ENCODE measurements at places on chromosomes 2 and 18. TPM values are rescaled to one million over a fixed set of nuclear protein-coding genes. Genes with fewer than 3 reads are reported as not detected.

DNA sequence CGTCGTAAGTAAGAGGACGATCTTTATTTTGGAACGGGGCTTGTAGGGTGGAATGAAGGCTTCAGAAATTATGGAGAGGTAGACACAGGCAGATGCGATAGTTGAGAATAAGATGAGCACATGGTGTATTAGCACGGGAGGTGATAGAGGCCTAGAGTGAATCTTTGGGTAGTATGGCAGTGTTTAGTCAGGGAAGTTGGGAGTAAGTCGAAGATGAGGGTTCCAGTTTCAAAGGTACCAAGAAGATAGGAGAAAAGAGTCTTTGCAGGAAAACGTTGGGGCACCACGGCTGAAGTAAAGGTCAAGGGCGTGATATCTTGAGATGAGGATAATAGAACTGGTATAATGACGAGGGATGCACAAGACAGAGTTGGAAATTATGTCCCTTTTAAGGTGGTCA is 654 bp downstream of the PIK3C3 start:
- DNase-seq: peak; percentile 11

DNA sequence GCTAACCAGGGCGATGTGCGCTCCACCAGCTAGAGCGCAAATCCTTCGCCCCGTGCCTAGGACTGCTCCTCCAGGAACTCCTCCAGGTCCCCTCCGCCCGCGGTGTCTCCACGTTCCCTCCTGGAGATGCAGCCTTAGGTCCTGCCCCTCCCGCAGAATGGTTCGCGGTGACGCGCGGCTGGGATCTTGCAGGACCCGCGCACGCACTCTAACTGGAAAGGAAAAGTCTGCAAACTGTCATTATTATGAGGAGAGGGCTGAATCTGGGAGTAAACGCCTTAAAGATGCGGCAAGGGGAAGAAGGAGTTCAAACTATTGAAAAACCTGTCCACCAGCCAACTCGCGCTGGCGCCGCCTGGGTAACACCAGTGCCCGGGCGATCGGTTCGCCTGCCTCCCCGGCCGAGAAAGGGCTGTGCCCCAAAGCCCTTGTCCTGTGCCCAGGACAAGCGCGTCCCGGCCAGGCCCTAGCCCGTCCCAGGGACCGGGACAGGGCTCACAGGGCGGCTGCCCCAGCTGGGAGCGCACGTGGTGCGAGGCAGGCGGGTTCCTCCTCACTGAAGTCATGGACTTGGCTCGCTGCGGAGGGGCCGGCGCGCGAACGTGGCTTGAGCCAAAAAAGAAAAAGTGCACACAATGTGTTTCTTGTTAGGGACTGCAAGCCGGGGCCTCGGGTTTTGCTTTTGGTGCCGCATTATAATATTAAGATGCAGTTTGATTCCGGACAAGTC is 5.5 kb upstream of the ID2 start:
- peak; percentile 98 for DNase-seq

- DNase-seq: no peak
These were observed 10.4 kb upstream of the DOCK10 start for GRCh38 chr2:225052703-225053102.

- DNase-seq: peak; percentile 57
These were observed 230.5 kb downstream of the ZNF407 start for GRCh38 chr18:74828200-74828599.

GRCh38 chr2:218360453-218360852 is 3.8 kb downstream of the CATIP start:
- DNase-seq: peak; percentile 58

GRCh38 chr2:38700881-38701458 is 35.1 kb downstream of the GALM start:
- no peak for DNase-seq

DNA sequence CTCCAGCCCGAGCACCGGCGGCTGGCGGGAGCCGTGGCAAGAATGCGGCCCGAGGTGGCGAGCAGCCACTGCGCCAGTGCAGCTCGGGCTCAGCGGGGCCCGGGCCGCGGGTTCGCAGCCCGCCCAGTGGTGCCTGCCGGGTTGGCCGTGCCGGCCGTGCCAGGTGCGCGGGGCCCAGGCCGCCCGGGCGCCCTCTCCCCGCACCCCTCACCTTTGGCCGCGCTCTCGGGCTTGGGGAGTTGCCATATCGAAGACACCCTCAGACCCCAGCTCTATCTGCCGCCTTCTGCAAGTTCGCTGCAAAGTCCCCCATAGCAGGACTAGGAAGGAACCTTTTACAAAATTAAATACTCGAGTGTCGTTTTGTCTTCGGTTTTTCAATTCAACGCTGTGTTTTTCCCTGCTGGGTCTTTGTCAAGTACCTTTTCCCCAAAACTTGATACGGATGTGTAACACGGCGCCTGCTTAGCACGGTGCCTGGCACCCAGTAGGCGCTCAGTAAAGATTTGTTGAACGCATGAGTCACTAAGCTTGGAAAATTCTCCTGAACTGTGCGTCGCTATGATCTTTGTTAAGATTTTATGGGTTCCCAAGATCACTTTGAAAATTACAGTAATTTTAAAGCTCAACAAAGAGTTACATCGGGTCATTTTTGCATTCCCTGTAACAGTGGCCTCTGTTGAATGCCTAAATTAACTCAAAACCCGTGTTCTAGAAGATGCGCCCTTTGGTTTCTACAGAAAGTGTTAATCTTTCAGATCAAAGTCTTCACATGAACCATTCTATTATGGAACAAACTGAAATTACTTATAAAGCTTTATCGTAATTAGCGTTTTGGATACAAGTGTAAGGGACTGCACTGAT is 750 bp downstream of the STRADB start:
- DNase-seq: peak; percentile 41

DNA sequence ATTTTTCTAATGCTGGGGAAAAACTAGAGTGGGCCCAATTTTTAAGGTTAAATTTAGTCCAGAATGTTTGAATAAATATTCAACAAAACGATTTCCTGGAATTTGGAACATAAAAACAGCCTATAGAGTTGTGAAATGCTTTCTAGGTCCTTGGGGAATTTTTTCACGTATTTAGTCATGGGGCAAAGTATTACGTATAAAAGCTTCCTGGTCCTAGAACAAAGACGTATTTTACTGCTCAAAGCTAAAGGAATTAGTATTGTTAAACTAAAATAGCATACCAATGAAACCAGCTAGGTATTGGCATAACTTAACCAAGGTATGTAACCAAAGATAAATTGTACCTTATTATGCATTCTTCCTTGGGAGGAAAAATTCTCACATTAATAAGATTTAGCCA is 1.6 kb downstream of the SESTD1 start:
- DNase-seq: peak; percentile 54

DNA sequence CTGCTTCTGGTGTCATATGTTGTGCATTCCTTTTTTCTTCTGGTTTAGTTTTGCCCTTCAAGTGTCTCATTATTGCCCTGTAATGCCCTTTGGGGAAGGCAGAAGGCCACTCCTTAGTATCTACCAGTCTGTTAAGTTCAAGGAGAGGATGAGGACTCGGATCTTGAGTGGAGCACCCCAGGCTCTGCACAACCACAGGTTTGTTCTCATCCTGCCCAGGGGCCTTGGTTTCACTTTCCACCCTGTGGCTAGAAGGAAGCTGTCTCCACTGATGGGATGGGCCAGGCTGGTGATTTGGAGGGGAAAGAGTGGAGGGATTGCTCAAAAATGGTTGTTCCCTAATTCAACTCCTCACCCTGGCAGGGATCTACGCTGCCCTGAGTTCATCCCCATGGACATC is 30.2 kb upstream of the RAB11FIP5 start:
- DNase-seq: no peak

DNA sequence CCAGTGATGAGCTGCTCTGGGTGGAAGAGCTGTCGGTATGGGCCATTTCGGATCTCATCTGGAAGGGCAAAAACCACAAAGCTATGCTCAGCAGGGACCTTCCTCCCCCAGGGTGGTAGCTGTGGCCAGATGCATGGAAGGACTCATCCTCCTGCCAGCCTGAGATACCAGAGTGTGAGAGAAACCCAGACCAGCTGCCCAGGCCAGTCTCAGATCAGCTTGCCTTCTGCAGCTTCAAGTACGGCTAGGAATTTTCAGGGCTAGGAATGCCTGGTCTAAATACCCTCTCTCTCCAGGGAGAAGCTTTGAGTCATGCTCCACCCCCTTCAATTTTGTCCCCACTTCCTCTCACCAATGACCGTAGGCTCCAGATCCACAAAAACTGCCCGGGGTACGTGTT is 1.4 kb upstream of the TUBA4B start:
- no peak for DNase-seq

DNA sequence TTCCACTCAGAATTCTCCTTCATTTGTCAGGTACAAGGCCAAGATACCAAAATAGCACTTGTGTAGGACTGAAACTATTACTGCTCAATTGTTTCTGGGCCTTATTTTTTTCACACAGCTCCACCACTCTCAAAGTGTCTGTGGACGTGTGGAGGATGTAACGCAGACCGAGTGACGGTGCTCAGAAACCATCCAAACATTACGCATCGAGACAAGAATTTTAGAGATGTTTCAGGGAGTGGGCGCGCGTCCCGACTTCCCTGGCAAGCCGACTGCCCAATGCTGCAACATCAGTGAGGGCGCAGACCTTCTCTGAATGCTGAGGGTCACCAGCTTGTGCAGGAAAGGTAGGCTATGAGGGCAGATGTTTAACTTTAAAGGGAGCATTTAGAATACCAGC is 108.4 kb downstream of the GATA6 start:
- DNase-seq: no peak

DNA sequence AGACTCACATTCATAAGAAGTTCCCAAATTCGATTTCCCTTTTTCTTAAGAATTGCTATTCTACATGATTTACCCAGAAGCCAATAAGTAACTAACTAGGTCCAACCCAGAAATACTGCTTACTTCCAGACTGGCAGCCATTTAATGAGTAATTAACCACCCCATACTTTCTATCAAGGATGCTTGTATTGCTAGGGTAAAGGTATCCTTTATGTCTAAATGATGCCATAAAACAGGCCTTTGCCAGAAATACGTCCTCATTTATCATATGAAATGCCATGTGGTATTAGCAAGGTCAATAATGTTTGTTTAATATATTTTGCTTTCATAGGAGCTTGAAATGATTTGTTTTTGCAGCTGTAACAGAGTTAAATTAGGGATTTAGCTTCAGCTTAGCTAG is 56.1 kb downstream of the PLEKHM3 start:
- no peak for DNase-seq

DNA sequence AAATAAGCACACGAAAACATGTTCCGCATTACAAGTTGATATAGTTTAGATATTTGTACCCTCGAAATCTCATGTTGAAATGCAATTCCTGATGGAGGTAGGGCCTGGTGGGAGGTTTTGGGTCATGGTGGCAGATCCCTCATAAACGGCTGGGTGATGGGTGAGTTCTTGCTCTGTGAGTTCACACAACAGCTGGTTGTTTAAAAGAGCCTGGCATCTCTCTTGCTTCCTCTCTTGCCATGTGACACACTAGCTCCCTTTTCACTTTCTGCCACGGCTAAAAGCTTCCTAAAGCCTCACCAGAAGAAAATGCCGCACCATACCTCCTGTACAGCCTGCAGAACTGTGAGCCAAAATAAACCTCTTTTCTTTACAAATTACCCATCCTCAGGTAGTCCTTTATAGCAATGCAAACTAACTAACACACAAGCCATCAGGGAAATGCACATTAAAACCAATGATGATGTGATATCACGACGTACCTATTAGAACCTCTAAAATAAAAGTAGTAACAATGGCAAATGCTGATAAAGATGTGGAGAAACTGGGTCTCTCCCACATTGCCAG is 188.5 kb downstream of the ANAPC1 start:
- no peak for DNase-seq

DNA sequence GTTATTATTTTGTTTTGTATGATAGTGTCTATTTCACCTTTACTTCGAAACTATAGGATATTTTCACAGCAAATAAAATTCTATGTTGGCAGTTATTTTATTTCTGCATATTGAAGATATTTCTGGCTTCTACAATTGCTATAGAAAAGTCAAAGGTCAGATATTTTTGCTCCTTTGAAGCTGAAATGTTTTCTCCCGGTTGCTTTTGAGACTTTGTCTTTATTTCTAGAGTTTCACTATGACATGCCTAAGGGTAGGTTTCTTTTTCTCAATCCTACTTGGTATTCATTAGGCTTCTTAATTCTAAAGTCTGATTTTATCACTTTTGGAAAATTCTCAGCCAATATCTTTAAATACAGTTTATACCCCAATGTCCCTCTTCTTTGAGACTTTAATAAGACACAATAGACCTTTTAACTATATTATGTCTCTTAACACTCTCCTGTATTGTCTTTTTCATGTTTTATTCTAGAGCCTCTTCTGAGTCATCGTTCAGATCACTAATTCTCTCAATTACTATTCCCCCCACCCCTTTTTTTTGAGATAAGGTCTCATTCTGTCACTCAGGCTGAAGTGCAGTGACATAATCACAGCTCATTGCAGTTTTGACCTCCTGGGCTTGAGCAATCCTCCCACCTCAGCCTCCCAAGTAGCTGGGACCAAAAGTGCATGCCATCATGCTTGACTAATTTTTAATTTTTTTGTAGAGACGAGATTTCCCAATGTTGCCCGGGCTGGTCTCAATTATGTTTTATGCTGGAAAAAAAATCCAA is 50.5 kb downstream of the USP37 start:
- DNase-seq: no peak

GRCh38 chr2:44477657-44478414 is 116.1 kb downstream of the CAMKMT start:
- DNase-seq: no peak

DNA sequence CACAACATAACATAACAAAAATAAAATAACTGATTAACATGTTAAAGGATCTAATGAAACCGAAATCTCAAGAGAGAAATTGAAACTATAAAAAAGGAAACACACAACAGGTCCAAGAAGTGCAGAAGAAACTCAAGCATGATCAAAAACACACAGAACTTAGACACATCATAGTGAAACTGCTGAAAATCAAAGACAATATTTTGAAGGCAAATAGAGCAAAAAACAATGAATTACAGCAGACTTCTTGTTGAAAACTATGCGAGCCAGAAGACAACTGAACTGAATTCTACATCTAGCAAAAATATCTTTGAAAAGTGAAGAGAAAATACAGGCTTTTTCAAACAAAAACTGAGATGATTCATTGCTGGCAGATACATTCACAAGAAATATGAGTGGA is 61.3 kb downstream of the UGP2 start:
- DNase-seq: no peak

- no peak for DNase-seq
These were observed 293.6 kb upstream of the SESTD1 start for GRCh38 chr2:179558010-179558934.

- no peak for DNase-seq
These were observed 18.6 kb downstream of the ARL4C start for GRCh38 chr2:234478121-234478858.

DNA sequence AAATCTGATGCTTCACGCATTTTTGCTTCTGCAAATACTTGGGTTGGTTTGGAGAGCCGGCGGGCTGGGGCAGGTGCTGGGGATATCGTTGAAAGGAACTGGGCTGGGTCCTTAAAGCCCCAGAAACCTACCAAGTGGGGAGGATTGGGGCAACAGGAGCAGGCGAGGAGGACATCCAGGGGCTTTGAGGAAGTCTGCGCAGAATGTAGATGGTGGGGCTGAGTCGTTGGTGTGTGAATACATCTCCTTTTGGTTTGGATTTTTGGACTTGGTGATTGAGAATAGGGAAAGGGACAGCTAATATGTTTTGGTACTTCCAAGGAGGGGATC is 1.1 kb downstream of the DCC start:
- DNase-seq: no peak

Gene CNOT9
- 35.4 TPM for total RNA-seq

Gene DPP10
- total RNA-seq: 0.27 TPM

Gene ADAM23
- 4.1 TPM for total RNA-seq

Gene CDKL4
- total RNA-seq: 3.2 TPM

Gene GRB14
- total RNA-seq: 2.9 TPM

Gene LRRTM1
- 0.27 TPM for total RNA-seq

Gene LIMS3
- 2.1 TPM for total RNA-seq

Gene KLHL41
- total RNA-seq: 2,102 TPM

All from muscle of leg (tissue), 16 donors.